ENCODE measurements at places on chromosomes 12 and 14. TPM values are rescaled to one million over a fixed set of nuclear protein-coding genes. Genes with fewer than 3 reads are reported as not detected.

PRPH gene
- total RNA-seq = not detected

GUCY2C gene
- not detected for total RNA-seq

NTN4 gene
- total RNA-seq = 516 TPM

CCDC63 gene
- not detected for total RNA-seq

KRT85 gene
- total RNA-seq = not detected

TEAD4 gene
- total RNA-seq = 20.8 TPM

ASB2 gene
- not detected for total RNA-seq

CACNA1C gene
- total RNA-seq = 0.38 TPM

KRT5 gene
- 0.13 TPM for total RNA-seq

ESRRB gene
- not detected for total RNA-seq

BMP4 gene
- 17.8 TPM for total RNA-seq

PIWIL1 gene
- total RNA-seq = not detected

GTF2H3 gene
- total RNA-seq = 20.7 TPM

ZFHX2 gene
- total RNA-seq = 0.13 TPM

TPH2 gene
- total RNA-seq = not detected

CD163 gene
- not detected for total RNA-seq

TPPP2 gene
- not detected for total RNA-seq

SYNE3 gene
- total RNA-seq = 9.7 TPM

ACSS3 gene
- total RNA-seq = 0.26 TPM

WDHD1 gene
- 5.9 TPM for total RNA-seq
